ENCODE measurements at places on chromosomes 6 and 20.

DNA sequence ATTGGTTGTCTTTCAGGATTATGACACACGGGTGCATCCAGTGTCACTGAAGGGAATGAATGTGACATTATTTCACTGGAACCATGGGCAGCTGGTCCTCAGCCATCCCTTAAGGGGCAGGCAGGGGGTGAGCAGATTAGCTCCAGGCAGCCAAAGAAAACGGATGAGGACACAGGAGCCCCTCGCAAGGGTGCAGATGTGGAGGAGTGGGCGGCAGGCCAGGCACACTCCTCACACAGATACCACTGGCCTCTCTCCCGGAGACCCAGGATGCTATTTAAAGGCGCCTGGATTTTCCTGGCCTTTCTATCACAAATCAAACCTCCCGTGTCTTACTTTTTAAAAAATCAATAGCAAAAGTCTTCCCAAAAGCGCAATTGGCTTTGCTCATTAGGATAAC, 210.4 kb downstream of the TAF4 start:
- DNase-seq: no peak

- DNase-seq: peak; percentile 28
Measured at GRCh38 chr6:163729127-163729872, 314.8 kb downstream of the QKI start.

GRCh38 chr6:115898246-115898645, 162.4 kb downstream of the FRK start:
- DNase-seq: no peak

GRCh38 chr20:22374678-22375590, 209.4 kb downstream of the FOXA2 start:
- DNase-seq: no peak

DNA sequence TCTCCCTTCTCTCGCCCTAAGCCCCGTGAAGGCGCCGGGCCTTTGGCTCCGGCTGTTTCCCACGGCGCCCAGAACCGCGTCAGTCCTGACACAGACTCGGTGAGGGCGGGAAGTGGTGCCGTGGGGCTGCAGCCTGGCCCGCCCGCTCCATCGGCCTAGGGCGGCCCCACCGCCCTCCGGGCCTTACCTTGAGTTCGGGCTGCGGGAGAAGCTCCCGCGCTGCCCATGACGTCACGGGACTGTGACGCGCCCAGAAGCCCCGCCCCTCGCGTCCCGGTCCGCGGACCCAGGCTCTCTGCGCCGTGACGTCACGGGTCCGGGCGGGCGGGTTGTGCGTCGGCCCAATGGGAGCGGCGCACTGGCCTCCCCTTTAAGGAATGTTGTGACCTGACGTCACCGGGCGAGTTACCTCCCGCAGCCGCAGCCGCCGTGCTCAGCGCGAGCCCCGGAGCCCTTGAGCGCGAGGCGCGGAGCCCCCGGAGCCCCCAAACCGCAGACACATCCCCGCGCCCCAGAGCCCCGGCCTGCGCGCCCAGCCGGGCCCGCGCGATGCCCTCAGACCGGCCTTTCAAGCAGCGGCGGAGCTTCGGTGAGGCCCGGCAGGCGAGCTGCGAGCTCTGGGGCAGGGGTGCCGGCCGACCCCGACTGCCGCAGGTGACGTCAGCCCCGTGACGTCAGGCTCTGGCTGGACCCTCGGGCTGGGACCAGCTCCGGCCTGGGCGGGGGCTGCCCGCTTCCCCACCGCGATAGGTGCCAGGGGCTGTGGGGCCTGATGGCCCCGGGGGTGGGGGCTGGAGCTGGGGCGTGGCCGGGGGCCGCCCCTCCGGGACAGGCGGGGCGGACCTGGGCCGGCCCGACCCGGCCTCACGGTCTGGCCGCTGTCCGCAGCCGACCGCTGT, at the start of gene MAP1LC3A:
MAP1LC3A (plus strand) TSS at position 399 of the 899 bp plus-strand sequence; CDS start at position 550, 151 bp downstream.
- peak; percentile 95 for DNase-seq

DNA sequence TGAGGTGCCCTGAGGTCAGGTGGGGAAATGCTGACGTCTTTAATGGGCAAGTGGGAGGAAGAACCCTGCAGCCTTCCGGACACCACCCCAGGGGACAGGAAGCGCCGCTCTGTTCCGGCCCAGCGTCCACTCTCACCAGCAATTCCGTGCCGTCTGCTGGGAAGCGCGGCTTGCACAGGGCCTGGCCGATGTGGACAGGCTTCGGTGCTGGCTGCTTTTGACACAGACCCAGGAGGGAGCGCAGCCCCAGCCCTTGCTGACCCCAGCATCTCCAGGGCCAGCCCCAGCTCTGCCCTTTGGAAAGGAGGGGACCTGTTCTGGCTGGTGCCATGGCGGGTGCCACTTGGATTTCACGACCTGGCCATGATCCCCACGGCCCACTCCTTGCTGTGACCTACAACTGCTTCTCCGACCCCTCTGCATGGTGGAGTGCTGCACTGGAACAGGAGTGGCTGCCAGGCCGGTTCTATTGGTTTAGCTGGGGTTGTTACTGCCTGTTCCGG, 123.2 kb downstream of the DLL1 start:
- DNase-seq: no peak

DNA sequence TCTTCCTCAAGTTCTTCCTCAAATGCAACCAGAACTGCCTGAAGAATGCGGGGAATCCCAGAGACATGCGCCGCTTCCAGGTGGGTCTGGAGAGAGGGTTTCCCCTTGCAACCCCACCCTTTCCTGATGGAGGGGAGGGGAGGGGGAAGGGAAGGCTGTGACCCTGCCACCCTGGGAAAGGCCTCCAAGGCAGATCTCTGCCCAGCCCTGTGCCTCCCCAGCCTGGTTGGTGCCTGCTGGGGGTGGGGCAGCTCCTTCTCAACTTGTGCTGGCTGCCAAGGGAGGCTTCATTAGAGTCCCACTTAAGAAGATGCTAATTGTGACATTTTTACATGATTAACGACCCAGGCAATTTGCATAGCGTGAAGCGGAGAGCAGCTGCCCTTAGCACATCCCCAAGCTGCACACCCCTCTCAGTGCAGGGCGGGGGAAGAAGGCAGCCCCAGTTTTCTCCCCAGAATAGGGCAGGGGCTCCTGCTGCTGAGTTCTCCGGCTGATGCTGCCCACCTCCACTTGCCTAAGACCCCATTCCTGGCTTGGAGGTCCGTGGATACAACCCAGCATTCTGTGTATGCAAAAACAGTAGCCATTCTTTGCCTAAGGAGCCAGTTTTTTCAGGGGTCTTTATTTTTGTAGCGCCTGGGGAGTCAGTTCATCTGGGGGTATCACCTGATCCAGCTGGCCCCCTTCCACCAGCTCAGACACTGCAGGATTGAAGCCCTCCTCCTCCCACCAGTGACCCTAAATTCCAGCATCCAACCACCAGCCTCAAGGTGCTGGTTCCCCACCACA, 51.7 kb downstream of the CPXM1 start:
- no peak for DNase-seq

DNA sequence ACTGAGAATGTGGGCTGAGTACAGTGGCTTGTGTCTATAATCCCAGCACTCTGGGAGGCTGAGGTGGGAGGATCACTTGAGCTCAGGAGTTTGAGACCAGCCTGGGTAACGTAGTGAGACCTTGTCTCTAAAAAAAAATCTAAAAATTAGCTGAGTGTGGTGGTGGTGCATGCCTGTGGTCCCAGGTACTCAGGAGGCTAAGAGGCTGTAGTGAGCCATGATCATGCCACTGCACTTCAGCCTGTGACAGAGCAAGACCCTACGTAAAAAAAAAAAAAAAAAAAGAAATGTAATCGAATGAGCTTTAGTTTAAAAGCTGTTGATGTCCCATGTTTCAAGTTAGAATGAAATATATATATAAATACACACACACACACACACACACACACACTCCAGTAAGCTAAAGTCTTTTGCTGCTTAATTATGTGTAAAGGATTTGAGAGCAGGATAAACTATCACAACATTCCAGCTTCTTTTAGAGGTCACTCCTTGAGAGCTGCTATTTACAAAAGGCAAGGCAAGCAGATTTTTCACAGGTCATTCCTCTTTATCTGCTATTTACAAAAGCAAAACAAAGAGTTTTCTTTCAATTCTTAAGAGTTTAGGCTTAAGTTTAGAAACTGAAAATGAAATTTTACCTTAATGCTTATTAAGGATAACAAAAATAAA, 4.7 kb upstream of the MICAL1 start:
- no peak for DNase-seq

DNA sequence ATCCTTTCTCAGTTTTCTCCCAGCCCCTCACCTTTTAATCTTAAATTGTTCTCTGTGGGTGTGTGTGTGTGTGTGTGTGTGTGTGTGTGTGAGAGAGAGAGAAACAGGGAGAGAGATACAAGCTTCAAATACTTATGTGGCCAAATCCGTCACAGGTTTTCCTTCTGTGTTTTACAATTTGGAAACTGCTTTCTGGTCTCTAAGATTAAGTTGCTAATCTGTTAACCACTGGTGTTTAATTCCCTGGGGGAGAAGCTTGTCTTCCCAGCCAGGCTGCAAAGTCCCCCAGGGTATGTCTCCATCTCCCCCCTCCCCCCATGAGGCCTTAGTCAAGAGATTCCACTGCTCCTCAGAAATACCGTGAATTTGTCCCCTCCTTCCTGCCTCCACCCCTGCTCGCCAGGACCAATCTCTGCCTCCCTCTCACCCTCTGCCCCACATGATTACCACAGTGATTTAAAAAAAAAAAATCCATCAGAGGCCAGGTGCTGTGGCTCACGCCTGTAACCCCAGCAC, 49.0 kb downstream of the RIPOR3 start:
- no peak for DNase-seq

DNA sequence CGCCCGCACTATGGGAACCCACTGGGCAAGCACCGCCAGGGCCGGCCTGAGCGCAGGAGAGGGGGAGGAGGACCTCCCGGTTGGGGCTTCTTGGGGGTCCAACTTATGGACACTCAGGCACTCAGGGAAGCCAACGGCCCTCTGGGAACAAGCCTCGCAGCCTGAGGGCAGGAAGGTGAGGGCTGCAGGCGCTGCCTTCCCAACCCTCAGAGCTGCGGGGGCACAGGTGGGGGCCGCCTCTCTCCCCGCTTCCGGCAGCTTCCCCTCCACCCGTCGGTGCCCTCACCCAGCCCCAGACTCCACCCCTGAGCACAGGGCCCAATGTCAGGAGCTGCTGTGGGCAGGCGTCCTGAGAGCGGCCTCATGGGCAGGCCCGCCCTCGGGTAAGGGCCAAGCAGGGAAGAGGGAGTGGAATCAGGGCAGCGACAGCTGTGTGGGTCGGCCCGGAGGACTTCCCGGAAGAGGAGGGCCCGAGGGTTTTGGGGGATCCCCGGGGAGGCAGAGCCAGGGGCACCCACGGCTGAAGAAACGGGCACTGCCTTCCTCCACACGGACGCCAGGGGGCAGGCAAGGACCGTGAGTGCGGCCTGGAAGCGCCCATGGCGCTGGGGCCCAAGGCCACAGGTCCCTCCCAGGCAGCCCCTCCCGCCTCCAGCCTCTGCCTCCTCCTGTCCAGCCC, 488 bp upstream of the PTK6 start:
- peak; percentile 85 for DNase-seq

- DNase-seq: no peak
Measured at GRCh38 chr6:498795-499231, 107.3 kb downstream of the IRF4 start.

DNA sequence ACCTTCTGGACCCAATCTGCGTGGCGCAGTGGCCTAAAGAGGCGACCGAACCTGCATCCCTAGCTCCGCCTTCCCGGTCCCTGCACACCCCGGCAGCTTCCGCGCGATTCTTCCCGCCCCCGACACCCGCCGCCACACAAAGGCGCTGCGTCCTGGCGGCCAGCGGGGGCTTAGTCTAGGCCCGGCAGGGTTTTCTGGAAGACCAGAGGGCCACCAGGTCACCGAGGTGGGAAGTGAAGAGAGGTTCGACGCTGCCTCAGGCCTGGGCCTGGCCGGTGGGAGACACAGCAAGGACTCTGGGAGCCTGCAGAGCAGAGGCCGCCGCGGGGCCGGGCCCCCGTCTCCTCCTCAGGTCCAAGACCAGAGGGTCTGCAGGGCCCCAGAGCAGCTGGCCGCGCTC, 154.9 kb downstream of the OR2B2 start:
- DNase-seq: no peak

GRCh38 chr20:43960231-43960630, 45.6 kb downstream of the TOX2 start:
- no peak for DNase-seq

DNA sequence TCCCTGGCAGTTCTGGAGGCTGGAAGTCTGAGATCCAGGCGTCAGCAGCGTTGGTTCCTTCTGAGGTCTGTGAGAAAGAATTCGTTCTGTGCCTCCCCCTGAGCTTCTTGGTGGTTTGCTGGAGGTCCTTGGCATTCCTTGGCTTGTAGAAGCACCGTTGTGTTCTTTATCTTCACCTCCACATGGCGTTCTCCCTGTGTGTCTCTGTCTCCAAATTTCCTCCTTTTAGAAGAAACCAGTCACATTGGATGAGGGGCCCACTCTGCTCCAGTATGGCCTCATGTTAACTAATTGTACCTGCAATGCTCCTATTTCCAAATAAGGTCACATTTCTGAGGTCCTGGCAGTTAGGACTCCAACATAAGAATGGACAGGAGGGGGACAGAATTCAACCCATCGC, 73.0 kb upstream of the BACH2 start:
- DNase-seq: no peak

DNA sequence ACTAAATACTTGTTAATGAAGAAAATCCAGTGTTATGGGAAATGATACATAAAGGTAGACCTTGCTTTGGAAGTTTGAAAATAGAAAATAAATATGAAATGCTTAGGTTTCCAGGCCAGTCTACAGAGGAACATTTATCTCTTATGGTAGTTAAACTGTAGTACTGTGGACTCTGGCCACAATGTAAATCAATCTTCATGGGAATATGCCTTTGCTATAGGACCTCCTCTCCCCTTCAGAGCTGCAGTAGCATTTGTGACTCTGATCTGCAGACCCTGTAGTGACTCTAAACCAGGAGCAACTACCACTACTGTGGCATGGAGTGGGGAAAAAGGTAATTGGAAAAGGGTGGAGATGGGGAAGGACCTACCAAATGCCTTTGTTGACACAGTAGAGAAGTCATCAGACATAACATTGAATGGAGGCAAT, 4.5 kb downstream of the HSPA1A start:
- DNase-seq: no peak

GRCh38 chr20:54941666-54942065, 466.3 kb downstream of the DOK5 start:
- no peak for DNase-seq

- DNase-seq: no peak
Measured at GRCh38 chr6:107264357-107264840, 149.1 kb upstream of the BEND3 start.

GRCh38 chr6:35219683-35220326, 6.0 kb downstream of the SCUBE3 start:
- no peak for DNase-seq

GRCh38 chr20:2331901-2332565, 36.2 kb downstream of the TGM3 start:
- DNase-seq: no peak

GRCh38 chr20:11267131-11267761, 593.4 kb upstream of the JAG1 start:
- DNase-seq: no peak

DNA sequence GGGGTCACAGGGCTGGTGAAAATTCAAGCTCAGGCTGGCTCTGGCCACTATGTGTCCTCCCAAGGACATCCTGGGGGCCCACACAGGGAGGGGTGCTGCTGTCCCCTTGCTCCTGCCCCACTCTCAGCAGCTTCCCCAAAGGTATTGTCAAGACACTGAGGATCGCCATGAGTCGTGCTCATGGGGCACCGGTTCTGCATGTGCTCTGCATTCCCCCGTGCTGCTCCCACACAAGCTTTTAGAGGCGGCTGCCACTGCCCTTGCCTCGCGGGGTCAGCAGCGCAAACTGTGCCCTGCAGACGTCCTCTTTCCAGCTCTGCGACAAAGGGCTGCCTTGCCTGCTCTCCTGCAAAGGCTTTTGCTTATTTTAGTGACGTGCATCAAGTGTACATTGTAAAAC, 179.8 kb downstream of the ERMARD start:
- no peak for DNase-seq
